Right ventricle myocardium superior (tissue), 1 donor: ENCODE measurements at places on chromosomes 5 and 9. TPM values are rescaled to one million over a fixed set of nuclear protein-coding genes. Genes with fewer than 3 reads are reported as not detected.

The IFNA5 gene
- total RNA-seq = not detected

The FBP2 gene
- 0.27 TPM for total RNA-seq

The SLC6A19 gene
- total RNA-seq = not detected

The TNFSF8 gene
- 0.46 TPM for total RNA-seq

The NDUFB6 gene
- total RNA-seq = 193 TPM

The PCDHGB4 gene
- total RNA-seq = 5.8 TPM

The DMRT3 gene
- not detected for total RNA-seq

The RALGPS1 gene
- total RNA-seq = 17.7 TPM
